Stimulated activated CD8-positive, alpha-beta memory T cell treated with anti-CD3 and anti-CD28 coated beads, Interleukin-4, amount 100 ng/mL, for 4 hours (primary cell): ENCODE measurements at places on chromosomes 12 and 14.

DNA sequence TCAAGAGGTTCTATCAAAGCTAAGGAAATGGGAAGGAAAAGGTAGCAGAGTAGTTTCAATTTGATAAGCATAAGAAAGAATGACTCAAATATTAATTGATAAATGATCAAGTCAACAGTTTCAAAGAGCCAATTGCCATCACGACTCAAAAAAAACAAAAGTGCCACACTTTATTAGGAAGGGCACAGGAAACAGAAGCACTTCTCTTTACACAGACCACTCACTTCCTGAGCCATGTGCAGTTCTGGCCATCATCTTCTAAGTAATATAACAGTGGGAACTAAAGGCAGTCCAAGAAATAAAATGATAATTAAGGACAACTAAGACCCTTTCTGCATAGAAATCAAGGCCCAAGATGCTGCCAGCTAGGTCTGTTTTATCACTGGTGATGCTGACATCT lies 13.2 kb downstream of the TM7SF3 start:
- no peak for DNase-seq

DNA sequence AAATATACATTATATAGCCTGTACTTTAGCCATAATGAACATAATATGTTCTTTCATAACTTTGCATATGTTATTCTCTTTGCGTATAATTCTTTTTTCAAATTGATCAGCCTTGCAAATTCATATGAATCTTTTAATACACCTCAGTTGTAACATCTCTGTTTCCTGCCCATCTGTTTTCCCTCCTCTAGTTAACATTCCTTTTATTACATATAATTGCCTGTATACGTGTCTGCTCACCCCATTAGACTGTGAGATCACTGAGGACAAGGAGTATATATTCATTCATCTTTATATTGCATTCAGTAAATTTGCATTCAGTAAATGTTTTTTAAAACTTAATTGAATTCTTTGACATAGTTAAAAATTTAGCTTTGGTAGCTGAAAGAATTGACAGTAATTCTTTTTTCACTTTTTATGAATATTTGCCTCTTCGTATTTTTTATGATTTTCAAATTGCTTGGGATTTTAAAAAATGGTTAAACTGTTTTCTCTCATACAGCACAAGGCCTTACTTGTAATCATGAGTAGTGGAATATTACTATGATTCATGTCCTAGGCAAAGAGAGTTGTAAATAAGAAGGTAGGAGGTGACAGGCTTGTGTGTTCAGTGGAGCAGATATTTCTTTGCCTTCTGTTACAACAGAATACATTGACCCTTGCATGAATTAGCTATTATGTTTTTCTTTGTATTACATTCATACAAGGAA lies 32.8 kb upstream of the KLHL42 start:
- DNase-seq: no peak

DNA sequence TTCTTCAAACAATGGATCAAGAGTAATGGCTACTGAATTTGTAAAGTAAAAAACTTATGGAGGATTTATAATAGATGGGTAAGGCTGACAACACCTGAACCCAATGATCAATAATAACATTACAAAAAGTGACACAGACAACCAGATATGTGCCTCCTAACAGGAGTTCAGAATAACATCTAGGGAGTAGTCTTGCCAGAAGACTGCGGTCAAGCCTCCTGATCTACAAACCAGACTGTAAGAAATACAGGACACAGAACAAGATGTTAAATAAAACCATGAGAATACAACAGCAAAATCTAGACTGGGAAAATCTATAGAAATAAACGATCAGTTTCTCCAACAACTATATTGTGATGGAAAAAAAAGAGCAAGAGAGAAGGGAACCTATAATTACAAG lies 262.6 kb upstream of the TMTC1 start:
- DNase-seq: no peak

DNA sequence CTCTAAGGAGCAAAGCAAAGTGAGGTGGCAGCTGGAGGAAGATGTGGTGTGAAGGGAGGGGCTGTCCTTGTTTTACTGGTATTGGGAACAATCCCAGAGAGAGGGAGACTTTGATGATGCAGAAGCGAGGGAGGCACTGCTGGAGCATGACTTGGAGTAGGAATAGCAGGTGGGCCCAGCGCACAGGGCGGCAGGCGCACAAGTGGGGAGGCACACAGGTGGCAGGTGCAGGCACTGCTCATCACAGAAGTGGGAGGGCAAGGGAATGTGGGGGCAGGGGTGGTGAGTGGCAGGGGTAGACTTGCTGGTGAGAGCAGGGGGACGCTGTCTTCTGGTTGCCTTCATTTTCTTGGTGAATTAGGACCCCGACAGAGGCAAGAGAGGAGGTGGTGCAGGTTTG lies 11.5 kb upstream of the IFI27 start:
- no peak for DNase-seq

GRCh38 chr12:21697904-21698630 lies 40.4 kb upstream of the LDHB start:
- no peak for DNase-seq

DNA sequence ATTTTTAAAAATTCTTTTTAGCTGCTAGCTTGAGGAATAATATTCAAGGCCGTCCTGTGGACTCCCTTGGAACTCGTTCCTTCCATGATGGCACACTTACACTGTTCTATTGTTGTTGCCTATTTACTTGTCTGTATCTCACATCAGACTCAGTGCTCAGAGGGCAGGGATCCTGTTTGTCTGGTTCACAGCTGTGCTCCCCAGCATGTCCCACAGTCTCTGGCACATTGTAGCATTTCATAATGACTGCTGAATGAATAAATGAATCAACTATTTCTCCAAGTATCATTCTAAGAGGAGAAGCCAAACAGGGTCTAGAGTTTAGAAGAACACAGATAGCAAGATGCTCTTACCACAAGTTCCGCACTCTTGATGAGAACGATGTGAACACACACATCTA lies 48.0 kb downstream of the NTN4 start:
- DNase-seq: no peak

GRCh38 chr12:93741659-93742109 lies 64.5 kb downstream of the CRADD start:
- DNase-seq: no peak
